ENCODE measurements at places on chromosomes 1 and 21.

DNA sequence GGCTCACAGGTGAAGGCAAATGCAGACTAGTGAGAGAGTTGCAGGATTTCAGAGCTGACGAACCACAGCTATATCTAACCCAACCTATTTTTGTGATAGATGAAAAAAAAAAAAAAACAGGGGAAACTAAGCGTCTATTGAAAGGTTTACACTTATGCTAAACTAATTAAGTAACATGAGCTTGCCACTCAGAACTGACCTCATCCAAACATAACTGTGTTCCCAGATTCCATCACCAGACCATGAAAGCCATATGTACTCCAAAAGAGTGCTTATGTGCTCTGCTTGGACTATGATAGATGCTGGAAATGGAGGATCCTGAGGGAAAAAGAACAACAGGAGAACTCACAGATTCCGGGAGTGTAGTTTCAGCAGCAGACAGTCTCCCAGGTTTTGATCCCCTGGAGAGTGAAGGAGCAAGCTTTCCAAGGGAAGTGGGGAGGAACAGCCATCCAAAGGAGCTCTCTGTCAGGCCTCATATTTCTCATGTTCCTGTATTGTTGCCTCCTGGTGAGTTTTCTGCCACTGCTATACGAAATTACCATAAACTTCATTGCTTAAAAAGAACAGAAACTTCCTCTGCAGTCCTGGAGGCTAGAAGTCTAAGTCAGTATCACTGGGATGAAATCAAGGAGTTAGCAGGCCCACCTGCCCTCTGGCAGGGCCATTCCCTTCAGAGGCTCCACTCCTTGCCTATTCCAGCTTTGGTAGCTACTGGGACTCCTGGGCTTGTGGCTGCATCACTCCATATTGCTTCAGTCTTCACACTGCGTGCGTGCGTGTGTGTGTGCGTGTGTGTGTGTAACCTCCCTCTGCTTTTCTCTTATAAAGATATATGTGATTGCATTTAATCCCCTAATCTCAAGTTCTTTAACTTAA, 38.1 kb downstream of the NIBAN1 start:
- no peak for DNase-seq
- no peak overlapping the region for H3K27ac ChIP-seq
- H3K4me1 ChIP-seq, result peaks cover 6% of the 10 kb centered on the region
- no peaks in the 10 kb centered on the region for H3K27me3 ChIP-seq
- H3K4me3 ChIP-seq, result no peak overlapping the region

DNA sequence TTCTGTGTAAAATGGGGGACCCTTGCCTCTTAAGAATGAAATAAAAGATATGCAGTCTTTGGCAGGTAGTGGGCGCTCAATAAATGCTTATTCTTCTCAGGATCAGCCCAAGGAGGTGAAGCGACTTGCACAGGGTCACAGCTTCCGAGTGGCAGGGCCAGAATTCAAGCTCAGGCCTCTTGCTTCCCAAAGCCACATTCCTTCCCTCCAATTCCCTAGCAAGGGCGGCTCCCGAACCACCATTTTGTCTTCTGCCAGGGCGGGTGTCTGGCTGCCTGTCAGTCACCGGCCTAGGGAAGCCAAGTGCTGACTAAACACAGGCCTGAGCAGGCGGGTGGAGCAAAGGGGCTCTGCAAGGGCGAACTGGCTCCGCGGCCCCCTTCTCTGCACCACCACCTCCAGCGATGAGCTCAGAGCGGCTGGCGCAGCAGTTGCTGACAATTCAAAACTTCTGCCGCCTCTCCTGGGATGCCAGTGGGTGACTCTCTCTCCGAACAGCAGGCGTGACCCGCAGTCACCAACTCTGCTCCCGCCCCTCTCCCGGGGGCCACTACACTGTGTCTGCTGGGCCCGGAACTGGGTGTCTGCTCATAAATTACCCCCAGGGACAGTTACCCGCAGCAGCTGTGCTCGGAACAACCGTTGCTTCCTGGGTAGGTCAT, 10.8 kb downstream of the GPR3 start:
- DNase-seq, result no peak
- no peak overlapping the region for H3K4me3 ChIP-seq
- H3K4me1 ChIP-seq, result peaks cover 20% of the 10 kb centered on the region
- H3K27me3 ChIP-seq, result no peaks in the 10 kb centered on the region

DNA sequence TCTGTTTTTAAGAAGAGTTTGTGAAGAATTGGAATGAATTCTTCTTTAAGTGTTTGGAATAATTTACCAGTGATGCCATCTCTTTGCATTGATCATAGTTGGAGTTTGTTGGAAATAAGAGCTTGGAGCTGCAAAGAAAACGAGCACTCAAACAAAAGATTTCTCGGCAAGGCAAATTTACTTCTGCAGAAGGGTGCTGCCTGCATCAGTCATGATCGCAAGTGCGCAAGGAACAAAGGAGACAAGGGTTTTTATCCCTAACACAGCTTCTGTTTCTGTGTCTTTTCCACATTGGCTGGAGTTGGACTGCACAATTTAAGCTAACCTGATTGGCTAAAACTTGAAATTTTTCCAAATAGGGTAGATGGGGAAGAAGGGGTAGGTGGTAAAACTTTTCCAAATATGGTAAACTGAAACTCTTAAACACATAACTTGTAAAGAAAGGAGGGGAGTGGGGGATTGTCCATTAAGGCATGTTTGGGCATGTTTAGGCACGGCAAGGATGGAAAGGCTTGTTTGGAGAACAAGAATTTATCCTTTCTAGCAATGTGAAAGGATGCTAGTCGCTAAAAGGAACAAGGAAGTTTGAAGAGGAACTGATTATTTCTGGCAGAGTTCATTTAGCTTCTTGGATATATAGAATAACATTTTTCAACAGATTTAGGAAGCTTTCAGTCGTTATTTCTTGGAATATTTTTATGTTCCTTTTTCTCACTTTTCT, 3.5 kb upstream of the AADACL4 start:
- H3K27ac ChIP-seq, result no peak overlapping the region
- H3K4me3 ChIP-seq, result no peak overlapping the region
- peaks cover 8% of the 10 kb centered on the region for H3K27me3 ChIP-seq

DNA sequence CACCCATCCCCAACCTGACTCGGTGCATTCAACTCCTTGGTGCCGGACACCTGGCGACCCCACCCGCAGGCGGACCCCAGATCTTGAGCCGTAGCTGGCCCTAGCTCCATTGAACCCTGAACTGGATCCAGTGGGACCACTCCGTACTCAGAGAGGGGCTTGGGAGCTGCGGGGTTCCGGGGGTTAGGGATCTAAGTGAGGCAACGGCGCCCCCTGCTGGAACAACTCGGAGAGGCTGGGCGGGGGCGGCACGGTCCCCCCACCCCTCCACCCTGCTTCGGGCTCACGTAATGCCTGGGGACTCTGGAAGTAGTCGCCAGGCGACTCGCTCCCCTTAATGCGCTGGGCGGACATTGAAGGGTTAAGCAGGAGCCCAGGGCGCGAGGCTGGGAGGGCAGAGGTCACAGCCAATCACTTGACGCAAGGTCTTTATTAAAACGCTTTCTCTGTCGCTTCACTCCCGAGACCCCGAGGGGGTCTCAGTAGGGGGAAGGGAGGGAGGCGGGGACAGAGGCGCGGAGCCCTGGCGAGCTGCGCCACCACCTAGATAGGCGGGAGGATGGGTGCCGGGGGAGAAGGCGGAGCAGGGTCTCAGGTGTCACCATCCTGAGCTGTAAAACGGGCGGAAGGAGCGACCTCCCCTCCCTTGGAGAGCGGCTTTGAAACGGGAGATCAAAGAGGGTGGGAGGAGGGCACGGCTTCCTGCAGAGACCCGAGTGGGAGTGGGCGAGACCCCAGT, 704 bp upstream of the CRABP2 start:
- peak overlapping the region; percentile 84 for H3K4me3 ChIP-seq
- peak; percentile 94 for DNase-seq
- H3K27ac ChIP-seq, result peak overlapping the region; percentile 96
- H3K4me1 ChIP-seq, result peaks cover 86% of the 10 kb centered on the region

GRCh38 chr21:36145259-36145658, 10.4 kb downstream of the CBR3 start:
- no peak overlapping the region for H3K27ac ChIP-seq
- H3K27me3 ChIP-seq, result no peaks in the 10 kb centered on the region
- DNase-seq, result no peak
- no peaks in the 10 kb centered on the region for H3K36me3 ChIP-seq

- no peak overlapping the region for H3K27ac ChIP-seq
- H3K4me1 ChIP-seq, result no peaks in the 10 kb centered on the region
- H3K27me3 ChIP-seq, result no peaks in the 10 kb centered on the region
- H3K4me3 ChIP-seq, result no peak overlapping the region
- no peak for DNase-seq
- H3K36me3 ChIP-seq, result peaks cover 25% of the 10 kb centered on the region
Measured at GRCh38 chr1:164885311-164885710, 326.3 kb downstream of the PBX1 start.

DNA sequence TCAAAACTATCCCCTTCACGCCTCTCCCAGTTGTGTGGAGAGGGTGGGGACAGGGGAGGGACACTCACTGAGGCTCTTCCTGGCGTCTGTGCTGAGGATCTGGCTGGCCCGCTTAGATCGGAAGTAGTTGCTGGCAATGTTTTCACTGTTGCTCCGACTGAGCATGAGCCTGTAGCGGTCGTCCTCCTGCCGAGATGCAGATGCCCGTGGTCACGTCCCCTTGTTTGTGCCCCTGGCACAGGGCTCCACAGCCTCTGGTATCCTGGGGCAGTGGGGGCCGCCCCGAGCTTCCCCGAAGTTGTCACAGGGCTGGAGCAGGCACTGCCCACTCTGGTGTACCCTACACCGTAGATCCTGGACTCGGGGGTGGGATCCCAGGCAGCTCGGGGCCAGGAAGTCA, 5.0 kb upstream of the DDOST start:
- H3K4me1 ChIP-seq, result peaks cover 13% of the 10 kb centered on the region
- no peaks in the 10 kb centered on the region for H3K27me3 ChIP-seq
- H3K27ac ChIP-seq, result no peak overlapping the region
- no peak overlapping the region for H3K4me3 ChIP-seq
- DNase-seq, result no peak

GRCh38 chr1:22122273-22123070, 20.4 kb downstream of the WNT4 start:
- H3K27ac ChIP-seq, result peak overlapping the region; percentile 86
- DNase-seq, result no peak
- no peaks in the 10 kb centered on the region for H3K36me3 ChIP-seq
- peaks cover 28% of the 10 kb centered on the region for H3K4me1 ChIP-seq
- H3K4me3 ChIP-seq, result no peak overlapping the region

GRCh38 chr1:165317612-165318011, 38.9 kb downstream of the LMX1A start:
- peaks cover 12% of the 10 kb centered on the region for H3K4me1 ChIP-seq
- peaks cover 88% of the 10 kb centered on the region for H3K27me3 ChIP-seq
- H3K4me3 ChIP-seq, result no peak overlapping the region
- H3K27ac ChIP-seq, result no peak overlapping the region
- no peaks in the 10 kb centered on the region for H3K36me3 ChIP-seq
- no peak for DNase-seq

DNA sequence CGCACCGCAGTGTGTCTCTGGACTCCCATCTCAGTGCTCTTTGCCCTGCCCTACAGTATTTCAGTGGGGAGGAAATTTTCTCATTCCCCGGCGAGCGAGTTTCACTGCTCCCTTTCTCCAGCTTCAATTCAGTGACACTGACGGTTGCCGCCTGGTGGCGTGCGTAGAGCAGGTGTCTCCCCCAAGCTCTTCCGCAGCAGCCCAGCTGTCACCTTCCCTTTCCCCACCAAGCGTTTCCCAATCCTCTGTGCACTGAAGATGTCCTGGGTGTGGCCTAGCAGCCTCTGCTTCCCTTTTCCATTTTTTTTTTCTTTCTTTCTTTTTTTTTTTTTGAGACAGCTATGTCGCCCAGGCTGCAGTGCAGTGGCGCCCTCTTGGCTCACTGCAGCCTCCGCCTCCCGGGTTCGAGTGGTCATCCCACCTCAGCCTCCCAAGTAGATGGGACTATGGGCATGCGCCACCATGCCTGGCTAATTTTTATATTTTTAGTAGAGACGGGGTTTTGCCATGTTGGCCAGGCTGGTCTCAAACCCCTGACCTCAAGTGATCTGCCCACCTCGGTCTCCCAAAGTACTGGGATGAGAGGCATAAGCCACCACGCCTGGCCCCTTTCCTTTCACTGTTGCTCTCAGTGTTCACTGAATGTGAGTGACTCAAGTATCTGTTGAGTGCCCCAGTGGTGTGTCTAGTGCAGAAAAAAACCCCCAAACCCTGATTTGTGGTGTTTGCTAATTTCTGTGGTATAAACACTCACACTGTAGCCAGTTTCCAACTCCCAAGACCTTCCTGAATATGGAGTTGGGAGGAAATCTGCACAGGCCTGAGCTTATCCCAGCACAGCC, 30.1 kb downstream of the TNFRSF1B start:
- no peak for DNase-seq
- H3K27me3 ChIP-seq, result peaks cover 1% of the 10 kb centered on the region
- no peak overlapping the region for H3K27ac ChIP-seq
- H3K4me3 ChIP-seq, result no peak overlapping the region
- H3K4me1 ChIP-seq, result peaks cover 2% of the 10 kb centered on the region
- no peaks in the 10 kb centered on the region for H3K36me3 ChIP-seq

GRCh38 chr1:109898842-109899241, 11.8 kb upstream of the CSF1 start:
- H3K36me3 ChIP-seq, result no peaks in the 10 kb centered on the region
- H3K4me3 ChIP-seq, result no peak overlapping the region
- DNase-seq, result no peak
- no peaks in the 10 kb centered on the region for H3K27me3 ChIP-seq
- no peak overlapping the region for H3K27ac ChIP-seq
- H3K4me1 ChIP-seq, result peaks cover 4% of the 10 kb centered on the region

- no peaks in the 10 kb centered on the region for H3K27me3 ChIP-seq
- no peaks in the 10 kb centered on the region for H3K36me3 ChIP-seq
- DNase-seq, result no peak
- H3K4me1 ChIP-seq, result no peaks in the 10 kb centered on the region
Measured at GRCh38 chr1:79105500-79105899, 99.0 kb upstream of the ADGRL4 start.

GRCh38 chr1:9322661-9323244, 30.1 kb downstream of the SPSB1 start:
- H3K36me3 ChIP-seq, result no peaks in the 10 kb centered on the region
- no peak for DNase-seq

DNA sequence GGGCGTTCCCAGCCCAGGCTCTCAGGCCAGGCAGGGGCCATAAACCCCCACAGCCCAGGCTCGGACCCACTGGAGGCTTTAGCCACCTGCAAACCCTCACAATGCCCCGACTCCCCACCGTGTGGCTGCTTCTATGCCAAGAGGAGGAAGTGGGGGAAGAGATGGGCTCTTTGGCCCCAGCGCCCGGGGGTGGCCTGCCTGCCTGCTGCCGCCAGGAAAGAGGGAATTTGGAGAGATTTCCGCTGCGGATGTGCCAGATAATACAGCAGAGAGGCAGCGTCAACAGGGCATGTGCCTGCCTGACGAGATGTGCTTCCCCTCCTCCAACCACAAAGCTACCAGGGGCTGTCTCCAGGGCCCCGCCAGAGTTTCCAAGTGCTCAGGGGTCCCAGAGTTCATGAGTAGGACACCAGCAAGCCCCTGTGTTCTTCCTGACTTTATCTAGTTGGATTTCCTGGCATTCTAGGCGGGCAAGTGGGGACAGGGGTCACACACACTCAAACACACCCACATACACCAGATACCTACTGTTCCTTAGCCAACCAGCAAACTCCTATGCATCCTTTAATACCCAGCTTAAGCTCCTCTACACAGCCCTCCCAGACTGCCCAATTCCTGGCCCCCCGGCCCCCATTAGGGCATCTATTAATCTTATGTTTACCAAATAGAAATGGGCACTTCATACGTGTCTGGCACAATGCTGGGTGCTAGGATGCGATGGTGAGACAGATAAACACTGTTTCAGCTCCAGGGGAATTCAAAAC, 14.1 kb downstream of the EPHA2 start:
- no peak for DNase-seq
- H3K27me3 ChIP-seq, result no peaks in the 10 kb centered on the region
- peaks cover 67% of the 10 kb centered on the region for H3K4me1 ChIP-seq
- peak overlapping the region; percentile 34 for H3K4me3 ChIP-seq
